Coronary artery (tissue), 2 donors: ENCODE measurements at places on chromosomes 11 and 22.

DNA sequence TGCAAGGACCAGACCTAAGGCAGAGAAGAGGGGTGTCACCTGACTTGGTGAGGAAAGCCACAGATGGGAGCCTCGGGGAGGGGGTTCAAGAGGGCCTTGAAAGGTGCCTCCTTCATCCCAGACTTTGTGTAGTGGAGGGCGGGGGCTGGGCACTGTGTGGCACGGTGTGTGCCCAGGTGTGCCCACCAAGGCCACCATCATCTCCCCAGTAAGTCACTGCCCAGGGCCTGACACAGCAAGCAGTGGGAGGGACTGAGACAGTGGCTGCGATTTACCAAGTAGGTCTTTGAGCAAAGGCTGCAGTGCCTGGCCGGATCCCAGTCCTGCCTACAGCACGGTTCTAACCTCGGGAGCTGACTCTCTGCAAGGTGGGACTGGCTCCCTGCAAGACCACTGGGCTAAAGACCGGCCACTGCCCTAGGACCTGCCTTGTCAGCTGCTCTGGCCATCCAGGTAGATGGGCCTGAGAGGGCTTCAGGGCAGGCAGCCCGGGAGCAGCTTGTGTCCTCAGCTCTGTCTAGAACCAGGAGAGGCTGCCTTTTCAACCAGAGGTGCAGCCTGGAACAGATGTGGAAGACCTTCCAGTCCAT is 1.4 kb downstream of the OSM start:
- no peak for DNase-seq

DNA sequence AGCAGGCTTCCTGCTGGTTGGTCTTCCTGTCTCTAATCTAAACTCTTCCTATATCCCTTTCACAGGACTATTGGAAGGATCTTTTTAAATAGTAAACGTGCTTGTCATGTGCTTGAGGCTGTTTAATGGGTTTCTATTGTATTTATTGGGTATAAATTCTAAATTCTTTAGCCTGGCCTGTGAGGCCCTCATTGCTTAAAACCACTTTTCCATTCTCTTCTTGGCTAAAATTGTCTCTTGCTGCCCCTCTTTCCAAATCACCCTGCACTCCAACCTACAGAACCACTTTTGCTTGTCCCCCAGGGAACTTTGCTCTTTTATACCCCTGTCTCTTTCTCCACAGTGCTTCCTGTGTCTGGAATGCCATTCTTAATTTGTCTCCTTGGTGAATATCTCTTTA is 46.4 kb upstream of the MUC15 start:
- no peak for DNase-seq

DNA sequence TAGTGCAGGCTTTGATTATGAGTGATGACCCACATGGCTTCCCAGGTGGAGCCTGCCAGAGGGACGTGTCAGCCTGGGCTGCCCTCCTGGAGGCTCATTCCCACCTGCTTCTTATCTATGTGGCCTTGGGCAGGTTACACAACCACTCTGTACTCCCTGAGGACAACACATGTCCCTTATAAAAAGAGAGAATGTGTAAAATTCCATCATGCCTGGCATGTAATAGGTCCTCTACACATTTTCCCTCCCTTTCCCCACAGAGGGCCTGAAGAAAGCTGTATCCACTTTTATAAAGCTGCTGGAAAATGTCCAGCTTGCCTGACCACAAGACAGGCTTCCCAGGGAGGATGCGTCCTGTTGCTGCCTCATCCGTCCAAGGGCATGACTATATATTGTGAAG is 55.0 kb upstream of the VSTM5 start:
- no peak for DNase-seq

GRCh38 chr11:62880231-62880802 is 379 bp upstream of the SLC3A2 start:
- peak; percentile 94 for DNase-seq

DNA sequence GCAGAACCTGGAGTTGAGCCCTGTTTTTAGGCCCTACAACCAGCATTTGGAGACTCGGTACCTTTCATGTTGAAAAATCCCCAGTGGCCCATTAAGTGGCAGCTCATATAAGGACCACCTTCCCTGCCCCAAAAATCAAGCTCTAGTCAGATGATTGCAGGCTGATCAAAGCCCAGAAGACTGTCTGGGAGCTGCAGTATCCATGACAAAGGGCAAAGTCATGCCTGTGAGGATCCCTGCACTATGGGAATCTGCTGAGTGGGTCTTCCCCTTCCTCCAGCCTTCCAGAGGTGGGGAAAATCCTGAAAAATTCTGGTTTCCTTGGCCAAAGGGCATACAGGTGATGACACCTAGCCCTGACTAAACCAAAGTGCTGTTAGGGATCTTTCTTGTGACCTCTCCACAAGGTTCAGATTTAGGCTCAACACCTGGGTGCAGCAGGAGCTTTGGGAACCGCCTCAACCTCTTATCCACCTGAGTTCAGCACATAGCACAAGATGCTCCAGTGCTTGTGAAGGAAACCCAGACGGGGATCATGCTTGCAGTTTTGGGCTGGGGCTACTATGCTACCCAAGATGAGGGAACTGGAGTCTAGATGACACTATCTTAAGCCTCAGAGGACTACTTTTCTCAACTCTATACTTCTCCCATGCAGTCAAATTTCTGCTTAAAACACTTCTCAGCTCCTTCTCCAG is 1.2 kb upstream of the TRIM3 start:
- DNase-seq, result no peak

- peak; percentile 97 for DNase-seq
Observed at GRCh38 chr22:44363013-44363979, 50.5 kb upstream of the SHISAL1 start.

GRCh38 chr11:121329781-121330395 is 37.3 kb downstream of the SC5D start:
- no peak for DNase-seq

DNA sequence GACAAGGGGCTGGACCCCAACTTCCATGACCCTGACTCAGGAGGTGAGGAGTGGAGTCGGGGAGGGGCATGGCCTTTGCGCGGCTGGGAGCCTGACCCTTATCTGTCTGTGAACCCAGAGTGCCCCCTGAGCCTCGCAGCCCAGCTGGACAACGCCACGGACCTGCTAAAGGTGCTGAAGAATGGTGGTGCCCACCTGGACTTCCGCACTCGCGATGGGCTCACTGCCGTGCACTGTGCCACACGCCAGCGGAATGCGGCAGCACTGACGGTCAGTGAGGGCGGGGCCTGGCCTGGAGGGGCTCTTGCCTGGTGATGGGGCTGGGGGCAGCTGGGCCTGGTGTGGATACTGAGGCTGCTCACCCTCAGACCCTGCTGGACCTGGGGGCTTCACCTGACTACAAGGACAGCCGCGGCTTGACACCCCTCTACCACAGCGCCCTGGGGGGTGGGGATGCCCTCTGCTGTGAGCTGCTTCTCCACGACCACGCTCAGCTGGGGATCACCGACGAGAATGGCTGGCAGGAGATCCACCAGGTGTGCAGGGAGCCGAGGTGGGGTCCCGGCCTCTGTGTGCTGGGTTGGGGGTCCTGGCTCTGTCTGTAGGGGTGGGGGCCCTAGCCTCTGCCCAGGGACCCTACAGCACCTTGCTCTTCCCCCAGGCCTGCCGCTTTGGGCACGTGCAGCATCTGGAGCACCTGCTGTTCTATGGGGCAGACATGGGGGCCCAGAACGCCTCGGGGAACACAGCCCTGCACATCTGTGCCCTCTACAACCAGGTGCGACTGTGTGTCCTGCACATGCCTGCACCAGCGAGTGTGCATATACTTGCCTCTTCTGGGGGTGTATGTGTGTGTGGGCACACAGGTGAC is 6.3 kb downstream of the SHANK3 start:
- DNase-seq, result no peak

- DNase-seq, result no peak
Observed at GRCh38 chr22:16955081-16955480, 52.9 kb downstream of the GAB4 start.

GRCh38 chr22:36329254-36330078 is 58.3 kb downstream of the MYH9 start:
- peak; percentile 97 for DNase-seq

- DNase-seq, result no peak
Observed at GRCh38 chr22:34687116-34687515, 378.8 kb upstream of the ISX start.

- no peak for DNase-seq
Observed at GRCh38 chr11:73225851-73226250, 7.8 kb downstream of the P2RY2 start.

DNA sequence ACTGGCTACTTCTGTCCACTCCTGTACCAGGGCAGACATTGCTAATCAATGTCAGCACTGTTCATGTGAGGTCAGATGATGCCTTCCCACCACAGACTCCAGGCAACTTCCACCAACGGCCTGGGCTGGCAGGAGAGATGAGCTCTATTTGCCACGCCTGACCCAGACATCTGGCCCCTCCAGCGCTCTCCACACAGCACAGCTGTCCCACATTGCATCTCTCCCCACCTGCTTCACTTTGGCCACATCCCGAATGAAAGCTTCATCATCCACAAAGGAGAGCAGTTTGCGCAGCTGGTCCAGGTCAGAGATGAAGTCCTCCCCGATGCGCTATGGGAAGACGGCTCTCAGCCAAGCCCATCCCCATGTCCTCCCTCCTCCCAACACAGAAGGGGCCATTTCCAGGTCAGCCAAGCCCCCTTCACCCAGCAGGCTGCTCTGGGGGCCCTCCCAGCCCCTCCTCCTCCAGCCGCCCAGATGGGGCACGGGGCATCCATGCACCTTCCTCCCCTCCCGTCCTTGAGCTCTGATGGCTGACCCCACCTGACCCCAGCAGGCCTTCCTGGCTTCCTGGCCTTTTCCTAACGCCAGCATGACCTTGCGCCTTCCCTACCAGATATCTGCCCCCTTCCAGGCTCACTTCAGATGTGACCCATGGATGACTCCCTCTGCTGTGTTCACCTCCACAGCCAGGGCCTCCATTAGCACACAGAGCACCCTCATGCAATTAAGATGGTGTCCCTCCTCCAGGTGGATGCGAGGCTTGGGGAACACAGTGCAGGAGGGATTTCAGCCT is 7.4 kb downstream of the PYGM start:
- DNase-seq, result peak; percentile 69

GRCh38 chr11:119920666-119921387 is 191.8 kb upstream of the NECTIN1 start:
- DNase-seq, result no peak

- DNase-seq, result no peak
Observed at GRCh38 chr11:119889728-119890280, 160.8 kb upstream of the NECTIN1 start.

DNA sequence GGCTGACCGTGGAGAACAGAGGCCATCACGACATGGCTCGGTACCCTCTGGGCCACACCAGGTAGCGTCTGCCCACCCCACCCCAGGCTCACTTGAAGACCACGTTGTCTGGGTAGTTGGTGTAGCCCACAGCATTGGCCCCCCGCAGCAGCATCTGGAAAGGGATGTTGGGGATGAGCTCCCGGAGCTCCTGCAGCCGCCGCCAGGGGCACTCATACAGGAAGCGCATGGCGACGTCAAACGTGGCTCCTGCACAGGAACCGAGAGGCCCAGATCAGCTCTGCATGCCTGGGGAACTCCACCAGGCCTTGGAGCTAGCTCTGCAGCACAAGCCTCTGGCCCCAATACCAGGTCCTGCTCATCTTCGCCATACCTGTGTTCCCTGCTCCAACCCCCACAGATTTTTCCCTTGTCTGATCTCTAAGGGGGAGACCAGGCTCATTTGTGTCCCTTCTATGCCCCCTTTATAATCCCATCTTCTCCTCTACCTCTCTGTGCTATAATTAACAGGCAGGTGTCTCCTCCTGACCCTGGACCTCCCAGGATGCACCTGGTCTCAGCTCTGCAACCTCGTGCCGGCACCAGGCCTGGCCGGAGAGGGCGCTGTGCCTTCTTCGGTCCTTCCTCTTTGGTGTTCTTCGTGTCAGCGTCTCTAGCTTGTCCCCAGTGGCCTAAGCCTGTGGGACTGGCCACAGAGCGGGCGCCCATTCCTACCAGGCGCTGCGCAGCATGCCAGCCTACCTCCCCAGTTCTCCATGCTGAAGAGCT is 5.0 kb upstream of the LRFN4 start:
- DNase-seq, result no peak

GRCh38 chr11:877565-877964 is 33.0 kb downstream of the CHID1 start:
- no peak for DNase-seq

DNA sequence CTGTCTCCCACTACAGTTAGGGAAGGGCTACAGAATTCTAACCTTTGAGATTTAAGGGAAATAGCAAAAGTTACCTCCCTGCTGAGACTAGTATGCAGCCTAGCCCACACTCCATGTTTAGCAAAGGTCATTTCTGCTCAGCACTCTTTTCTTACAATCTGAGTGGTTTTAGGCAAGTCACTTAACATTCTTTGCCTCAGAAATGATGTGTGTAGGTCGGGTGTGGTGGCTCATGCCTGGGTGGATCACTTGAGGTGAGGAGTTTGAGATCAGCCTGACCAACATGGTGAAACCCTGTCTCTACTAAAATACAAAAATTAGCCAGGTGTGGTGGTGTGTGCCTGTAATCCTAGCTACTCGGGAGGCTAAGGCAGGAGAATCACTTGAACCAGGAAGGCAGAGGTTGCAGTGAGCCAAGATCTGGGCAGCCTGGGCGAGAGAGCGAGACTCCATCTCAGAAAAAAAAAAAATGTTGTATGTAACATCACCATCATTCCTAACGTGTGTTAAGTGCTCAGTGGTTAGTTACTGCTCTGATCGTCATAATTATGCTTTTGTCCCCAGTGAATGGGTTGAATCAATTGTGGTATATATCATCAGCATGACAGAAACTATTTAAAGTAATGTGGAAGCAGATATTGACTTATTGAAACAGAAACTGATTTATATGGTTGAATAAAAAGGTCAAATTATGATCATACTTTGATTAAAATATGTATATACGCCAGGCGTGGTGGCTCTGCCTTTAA is 55.0 kb downstream of the COPB1 start:
- no peak for DNase-seq

DNA sequence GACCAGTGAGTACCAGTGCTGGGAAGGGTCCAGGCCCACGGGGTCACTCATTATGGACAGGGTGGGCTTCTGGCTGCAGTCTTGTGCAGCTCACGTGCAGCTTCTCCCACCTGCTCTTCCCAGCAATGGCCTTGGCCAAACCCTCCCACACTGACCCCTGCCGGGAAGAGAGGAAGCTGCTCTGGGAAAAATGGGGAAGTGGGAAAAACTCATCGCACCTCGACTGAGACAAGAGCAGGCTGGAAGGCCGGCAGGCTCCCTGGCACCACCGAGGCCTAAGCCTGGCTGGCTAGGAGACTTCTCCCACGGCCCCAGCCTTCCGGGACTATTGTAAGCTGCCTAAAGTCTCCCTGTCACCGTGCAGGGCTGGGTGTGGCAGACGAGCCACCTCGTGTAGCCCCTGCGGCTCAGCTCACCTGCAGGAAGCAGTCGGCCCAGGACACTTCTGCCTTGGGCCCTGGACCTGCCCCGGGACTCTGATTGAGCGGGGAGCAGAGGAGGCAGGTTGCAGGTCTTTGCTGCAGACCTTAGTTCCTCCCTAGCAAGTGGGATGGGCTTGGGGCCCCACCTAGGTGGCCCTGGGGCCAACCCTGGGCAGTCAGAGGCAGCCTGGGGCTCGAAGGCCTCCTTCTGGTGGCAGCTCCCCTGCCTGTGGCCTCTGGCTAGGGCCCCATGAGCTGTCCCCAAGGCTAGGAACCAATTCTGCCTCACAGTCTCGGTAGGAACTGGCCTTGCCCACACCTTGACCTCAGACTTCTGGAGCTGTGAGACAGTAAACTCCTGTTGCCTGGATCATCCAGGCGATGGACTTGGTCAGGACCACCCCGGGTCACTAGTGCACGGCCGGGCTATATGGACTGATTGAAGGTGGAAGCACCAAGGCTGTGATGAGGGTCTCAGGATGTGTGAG is 23.1 kb downstream of the MRGPRG start:
- peak; percentile 68 for DNase-seq

- no peak for DNase-seq
Observed at GRCh38 chr11:28090052-28090749, 17.8 kb downstream of the KIF18A start.
